Kidney capillary endothelial cell (primary cell): ENCODE measurements at places on chromosomes 3 and 15.

GRCh38 chr15:52682200-52682599 is 3.0 kb upstream of the ATOSA start:
- no peak for DNase-seq

DNA sequence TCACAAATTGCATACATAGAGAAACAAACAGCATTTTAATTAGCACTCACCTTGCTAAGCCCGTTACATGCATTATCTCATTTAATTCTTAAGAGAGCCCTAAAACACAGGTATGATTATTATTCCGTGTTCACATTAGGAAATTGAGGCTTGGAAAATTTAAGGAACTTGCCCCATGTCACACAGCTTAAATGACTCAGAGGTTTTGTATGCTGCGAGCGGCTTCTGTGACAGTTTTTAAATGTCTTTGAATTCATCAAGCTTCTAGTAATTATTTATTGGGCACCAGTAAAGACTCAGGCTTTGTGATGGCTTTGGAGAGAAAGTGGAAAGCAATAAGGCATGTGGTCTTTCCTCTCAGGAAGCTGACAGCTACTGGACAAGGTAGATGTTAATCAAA is 166.7 kb upstream of the THBS1 start:
- no peak for DNase-seq

- no peak for DNase-seq
Measured at GRCh38 chr15:67821784-67822440, 3.4 kb upstream of the SKOR1 start.

DNA sequence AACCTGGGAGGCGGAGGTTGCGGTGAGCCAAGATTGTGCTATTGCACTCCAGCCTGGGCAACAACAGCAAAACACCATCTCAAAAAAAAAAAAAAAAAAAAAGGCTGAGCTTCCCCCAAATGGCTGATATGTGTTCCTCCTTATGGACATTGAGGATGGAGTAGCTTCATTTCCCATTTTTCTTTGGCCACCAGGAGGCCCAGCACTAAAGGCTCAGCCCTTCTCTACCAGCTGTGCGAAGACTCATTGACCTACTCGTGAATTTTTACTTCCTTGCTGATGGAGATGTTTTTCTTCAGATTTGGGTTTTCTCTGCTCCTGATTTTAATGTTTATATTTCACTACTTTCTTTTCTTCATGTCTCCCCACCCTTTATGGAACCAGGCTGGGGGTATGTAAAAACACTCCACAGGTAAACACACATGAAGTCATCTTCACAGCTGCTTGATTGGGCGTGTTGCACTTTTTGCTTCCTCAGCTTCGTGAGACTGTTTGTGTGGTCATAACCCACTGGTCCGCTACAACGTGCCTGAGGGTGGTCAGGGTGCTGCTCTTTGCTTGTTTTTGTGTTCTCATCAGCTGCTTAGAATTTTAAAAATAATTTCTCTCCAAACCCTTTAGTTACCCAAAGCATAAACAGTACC is 13.5 kb downstream of the SEMA4B start:
- no peak for DNase-seq

DNA sequence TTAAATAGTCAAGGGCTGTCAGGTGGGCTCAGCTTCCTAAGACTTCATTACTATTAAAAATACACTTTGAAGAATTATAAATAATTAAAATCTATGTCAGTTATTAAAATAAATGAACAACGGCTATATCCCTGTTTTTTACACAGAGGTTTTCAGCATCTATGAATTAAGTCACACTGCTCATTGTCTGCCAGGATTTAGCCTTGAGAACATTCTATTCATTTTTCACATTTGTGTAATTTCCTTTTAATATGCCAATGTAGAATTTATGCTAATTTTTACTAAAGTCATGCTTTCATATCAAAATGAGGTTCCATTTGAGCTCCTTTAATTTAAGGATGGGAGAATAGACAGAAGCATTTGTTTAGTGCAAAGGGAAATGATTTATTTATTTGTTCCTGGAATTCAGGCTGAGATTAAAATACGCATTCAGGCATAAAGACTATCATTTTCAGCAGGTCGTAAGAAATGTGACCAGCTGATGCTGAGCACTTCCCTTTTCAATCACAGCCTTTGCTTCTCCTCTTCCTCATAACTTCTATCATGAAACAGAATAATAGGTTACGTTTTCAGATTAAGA is 345.1 kb downstream of the MFSD1 start:
- DNase-seq: no peak
